ENCODE measurements at places on chromosomes 11 and 22.
A peak's percentile ranks its signal among the peaks of the same experiment; 100 is the strongest.

GRCh38 chr11:85379066-85379465 lies 248.1 kb downstream of the DLG2 start:
- no peak for DNase-seq

- no peak for DNase-seq
Observed at GRCh38 chr22:46777609-46777970, 15.1 kb downstream of the TBC1D22A start.

- DNase-seq, result peak; percentile 80
Observed at GRCh38 chr11:61369372-61370348, 7.5 kb downstream of the TMEM138 start.

DNA sequence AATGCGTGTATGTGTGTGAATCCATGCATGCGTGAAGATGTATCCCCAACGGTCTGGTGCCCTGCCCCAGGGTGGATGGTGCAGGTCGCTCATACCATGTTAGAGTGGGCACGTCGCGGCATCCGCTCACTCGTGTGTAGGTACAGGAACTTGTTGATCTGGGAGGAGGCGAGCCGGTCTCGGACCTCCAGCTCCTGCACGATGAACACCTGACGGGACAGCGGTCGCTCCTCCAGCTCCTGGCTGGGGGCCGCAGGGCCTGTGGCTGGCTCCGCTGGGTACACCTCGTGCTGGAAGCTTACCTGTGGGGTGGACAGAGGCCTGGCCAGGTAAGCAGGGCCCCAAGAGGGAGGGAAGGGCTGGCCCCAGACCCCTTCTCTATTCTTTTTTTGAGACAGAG lies 18.5 kb downstream of the ATG2A start:
- DNase-seq, result no peak

DNA sequence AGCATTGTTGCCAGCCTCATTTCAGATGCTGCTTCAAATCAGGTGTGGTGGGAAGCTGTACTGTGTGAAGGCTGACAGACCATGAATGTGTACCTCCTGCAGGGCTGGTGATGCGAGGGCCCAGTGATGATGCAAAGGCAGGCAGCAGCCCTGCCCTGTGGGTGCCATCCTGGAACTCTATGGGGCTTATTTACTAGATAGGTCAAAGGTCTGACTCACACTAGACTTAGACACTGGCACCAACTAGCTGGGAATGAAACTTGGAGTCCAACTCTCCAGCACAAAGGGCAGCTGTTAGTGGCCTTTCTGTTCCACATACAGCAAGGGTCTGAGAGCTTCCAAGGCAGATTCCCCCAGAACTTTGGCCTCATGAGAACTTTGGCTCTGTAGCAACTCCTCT lies 138.4 kb downstream of the TTC17 start:
- DNase-seq, result no peak

DNA sequence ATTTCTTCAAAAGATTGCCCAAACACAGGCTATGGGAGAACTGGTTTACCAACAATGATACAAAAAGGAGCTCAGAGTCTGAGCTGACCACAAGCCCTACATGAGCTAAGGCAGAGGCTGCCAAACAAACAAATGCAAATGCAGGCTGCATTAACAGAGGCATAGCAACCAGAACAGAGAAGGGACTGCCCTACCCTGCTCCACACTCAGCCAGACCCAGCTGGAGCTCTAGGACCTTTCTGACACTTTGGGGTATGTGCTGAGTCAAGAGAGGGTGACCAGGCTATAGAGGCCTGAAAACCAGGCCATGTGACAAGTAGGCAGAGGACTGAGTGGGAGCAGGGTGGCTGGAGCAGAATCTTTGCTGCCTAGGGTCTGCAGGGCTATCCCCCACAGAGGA lies 17.8 kb upstream of the P2RY2 start:
- no peak for DNase-seq

DNA sequence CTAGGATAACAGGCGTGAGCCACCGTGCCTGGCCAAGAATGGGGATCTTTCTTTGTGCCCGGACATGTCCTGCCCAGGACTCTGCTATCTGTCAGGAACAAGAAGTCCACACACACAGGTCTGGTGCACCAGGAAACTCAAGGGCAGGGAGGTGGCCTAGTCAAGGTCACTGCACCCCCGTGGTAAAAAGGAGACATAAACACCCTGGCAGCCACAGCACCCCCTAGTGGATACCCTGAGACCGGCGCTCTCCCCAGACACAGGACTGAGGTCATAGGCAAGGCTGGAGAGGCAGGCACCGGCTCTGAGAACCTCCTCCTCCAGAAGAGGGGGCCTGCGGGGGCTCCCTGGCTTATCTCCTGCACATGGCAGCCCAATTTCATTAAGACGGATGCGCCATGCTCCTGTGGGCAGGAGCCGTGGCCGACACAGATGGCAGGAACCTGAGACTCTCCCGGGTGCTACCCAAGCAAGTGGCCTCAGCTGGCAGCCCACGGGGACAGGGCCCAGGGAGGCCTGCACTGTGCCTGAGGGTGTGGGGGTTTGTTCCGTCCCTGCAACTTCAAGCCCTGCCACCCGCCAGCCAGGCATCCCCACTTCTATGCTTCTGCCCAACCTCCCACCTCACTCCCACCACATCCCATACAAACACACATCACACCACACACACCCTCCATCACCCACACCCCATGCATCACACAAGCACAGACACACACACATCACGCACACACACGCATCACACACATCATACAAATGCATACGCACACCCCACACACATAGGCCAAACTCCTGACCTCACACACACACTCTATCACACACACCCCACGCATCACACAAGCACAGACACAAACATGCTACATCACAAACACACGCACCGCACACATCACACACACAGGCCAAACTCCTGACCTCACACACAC lies 19.6 kb downstream of the MACROD1 start:
- DNase-seq, result peak; percentile 51

- no peak for DNase-seq
Observed at GRCh38 chr22:42770941-42771647, 50.4 kb upstream of the A4GALT start.

DNA sequence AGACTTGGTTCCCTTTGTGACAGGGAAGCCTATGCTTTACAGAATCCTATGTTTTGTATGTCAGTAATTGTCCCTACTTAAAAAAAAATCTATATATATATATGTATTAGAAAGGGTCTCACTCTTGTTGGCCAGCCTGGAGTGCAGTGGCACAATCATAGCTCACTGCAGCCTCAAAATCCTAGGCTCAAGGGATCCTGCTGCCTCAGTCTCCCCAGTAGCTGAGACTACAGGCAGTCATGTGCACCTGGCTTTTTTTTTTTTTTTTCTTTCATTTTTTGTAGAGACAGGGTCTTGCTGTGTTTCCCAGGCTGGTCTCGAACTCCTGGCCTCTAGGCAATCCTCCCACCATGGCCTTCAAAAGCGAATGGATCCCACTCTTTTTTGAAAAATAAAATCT lies 2.1 kb upstream of the NEAT1 start:
- DNase-seq, result no peak

DNA sequence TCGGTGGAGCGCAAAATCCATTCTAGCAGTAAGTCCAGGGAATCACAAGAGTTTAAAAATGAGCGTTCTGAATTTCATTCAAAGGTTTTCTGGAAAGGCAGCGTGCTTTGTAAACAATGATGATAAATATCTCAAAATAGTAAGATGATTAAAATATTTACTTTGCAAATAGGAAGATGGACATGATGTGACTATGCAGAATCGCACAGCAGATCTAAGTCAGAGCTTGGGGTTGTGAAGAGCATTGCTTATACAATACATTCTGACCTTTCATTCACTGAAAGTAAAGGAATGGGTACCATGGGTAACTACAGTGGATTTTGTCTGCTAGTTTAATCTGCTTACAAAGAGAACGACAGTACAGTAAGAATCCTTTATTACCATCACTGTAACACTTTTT lies 77.5 kb downstream of the PPP6R3 start:
- no peak for DNase-seq

GRCh38 chr22:46537946-46538813 lies 760 bp upstream of the CELSR1 start:
- peak; percentile 40 for DNase-seq

DNA sequence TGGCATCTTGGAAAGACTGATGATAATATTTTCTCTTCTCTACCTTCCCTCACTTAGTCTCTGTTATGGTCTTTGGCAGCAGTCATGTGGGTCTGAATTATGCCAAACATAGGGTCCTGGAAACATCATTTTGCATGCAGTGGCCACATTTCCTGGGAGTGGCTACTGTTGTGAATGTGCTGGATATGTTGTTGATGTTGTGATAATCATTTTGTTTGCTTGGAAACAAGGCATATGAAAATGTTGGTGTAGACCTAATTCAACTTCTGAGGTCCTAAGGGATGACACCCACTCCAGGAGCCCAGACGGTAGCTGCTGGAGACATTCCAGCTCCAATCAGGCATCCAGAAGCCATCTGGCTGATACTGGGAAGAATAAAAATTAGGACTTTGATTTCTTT lies 109.7 kb downstream of the DCDC1 start:
- DNase-seq, result no peak

Data from fibroblast of pulmonary artery (primary cell).